Astrocyte (in vitro differentiated cells and primary cell): ENCODE measurements at places on chromosomes 7 and 10. TPM values are rescaled to one million over a fixed set of nuclear protein-coding genes. Genes with fewer than 3 reads are reported as not detected.

GRCh38 chr10:23198610-23198939, 6.5 kb downstream of the PTF1A start:
- H3K36me3 ChIP-seq = no peaks in the 10 kb centered on the region
- DNase-seq = no peak
- H3K4me1 ChIP-seq = peaks cover 2% of the 10 kb centered on the region
- no peak overlapping the region for H3K27ac ChIP-seq
- peaks cover 78% of the 10 kb centered on the region for H3K27me3 ChIP-seq
- no peak overlapping the region for H3K4me3 ChIP-seq

DNA sequence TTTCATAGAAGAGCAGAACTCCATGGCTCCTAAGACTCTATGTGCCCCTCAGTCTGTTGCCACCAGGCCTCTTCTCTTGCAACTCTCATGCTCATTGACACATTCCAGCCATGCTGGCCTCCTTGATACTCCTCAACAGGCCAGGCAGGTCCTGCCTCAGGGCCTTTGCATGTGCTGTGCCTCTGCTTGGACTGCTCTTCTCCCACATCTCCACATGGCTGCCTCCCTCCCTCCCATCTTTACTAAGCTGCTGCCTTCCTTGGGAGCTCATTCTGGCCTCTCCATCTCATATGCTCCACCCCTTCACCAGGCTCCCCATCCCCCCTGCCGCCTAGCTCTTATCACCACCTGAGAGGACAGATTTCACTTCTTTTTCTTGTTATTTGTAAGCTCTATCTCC, 103.8 kb upstream of the GPR26 start:
- H3K36me3 ChIP-seq = no peaks in the 10 kb centered on the region
- no peaks in the 10 kb centered on the region for H3K27me3 ChIP-seq
- H3K27ac ChIP-seq = no peak overlapping the region
- no peaks in the 10 kb centered on the region for H3K4me1 ChIP-seq
- H3K4me3 ChIP-seq = no peak overlapping the region
- no peak for DNase-seq

DNA sequence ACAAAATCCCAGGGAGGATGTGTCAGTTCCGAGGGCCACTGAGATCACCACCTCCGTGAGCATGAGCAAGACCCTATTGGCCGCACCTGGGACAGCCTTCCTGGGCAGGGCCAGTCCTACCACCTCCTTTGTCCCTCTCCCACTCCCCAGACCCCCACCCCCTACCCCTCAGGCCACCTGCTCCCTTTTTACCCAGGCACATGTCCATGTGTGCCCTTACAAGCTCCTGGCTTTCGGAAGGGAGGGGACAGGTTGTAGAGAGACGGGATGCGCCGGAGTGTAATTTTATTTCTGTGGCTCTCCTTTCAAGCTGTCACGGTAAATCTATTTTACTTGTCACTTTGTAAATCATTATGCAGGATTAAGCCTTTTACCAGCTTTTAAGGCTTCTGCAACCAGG, 20.9 kb downstream of the ZMIZ1 start:
- H3K27me3 ChIP-seq = no peaks in the 10 kb centered on the region
- H3K36me3 ChIP-seq = no peaks in the 10 kb centered on the region
- H3K4me3 ChIP-seq = no peak overlapping the region
- DNase-seq = no peak

DNA sequence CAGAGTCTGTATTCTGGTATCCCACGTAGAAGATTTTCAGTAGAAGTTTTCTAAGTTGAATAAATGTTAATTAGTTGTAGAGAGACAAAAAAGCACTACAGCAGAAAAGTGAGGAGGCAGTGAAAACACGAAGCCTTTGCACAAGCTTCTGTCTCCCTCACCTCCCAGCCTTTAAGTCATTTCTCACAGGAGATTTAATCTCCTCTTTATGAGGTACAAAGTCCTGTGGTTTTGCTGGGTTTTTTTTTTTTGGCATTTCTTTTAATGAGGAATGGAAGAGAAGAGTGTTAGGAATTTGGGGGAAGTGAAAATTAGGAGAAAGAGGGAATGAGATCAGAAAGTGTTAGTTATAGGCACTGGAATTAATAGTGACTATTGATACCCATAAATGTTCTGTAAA, 21.5 kb downstream of the SPAG6 start:
- H3K27me3 ChIP-seq = no peaks in the 10 kb centered on the region
- no peak for DNase-seq
- H3K27ac ChIP-seq = no peak overlapping the region
- no peak overlapping the region for H3K4me3 ChIP-seq

GRCh38 chr10:125795637-125796190, 20.1 kb upstream of the MMP21 start:
- no peaks in the 10 kb centered on the region for H3K4me1 ChIP-seq
- H3K27me3 ChIP-seq = no peaks in the 10 kb centered on the region
- DNase-seq = no peak
- no peak overlapping the region for H3K4me3 ChIP-seq
- H3K36me3 ChIP-seq = peaks cover 12% of the 10 kb centered on the region

- no peak overlapping the region for H3K27ac ChIP-seq
- H3K4me3 ChIP-seq = no peak overlapping the region
- H3K27me3 ChIP-seq = no peaks in the 10 kb centered on the region
- no peaks in the 10 kb centered on the region for H3K36me3 ChIP-seq
Observed at GRCh38 chr10:63667596-63668480, 146.6 kb downstream of the REEP3 start.

DNA sequence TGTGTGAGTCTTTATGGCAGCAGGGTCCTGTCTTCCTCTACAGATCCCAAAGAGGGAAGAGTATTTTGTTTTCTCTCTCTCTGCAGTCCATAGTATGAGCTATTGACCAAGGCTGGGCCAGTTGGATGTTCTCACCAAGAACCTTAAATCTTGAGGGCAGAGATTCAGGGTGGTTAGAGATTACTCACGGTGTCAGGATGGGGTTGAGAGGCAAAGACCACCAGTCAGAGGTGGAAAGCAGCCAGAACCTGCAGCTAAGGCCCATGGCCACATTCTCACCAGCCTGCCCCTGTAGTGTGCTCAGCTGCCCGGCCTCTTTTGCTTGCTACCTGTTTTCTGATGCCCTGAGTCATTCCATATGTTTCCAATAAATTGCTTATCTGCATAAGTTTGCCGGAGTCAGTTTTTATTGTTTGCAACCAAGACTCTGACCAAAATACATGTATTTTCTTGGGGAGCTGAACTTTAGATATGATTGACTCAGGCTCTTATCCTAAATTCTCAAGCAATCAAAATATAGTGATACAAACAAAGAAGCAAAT, 67.0 kb downstream of the MAP3K8 start:
- H3K4me3 ChIP-seq = no peak overlapping the region
- H3K27me3 ChIP-seq = peaks cover 11% of the 10 kb centered on the region
- no peak for DNase-seq
- no peaks in the 10 kb centered on the region for H3K4me1 ChIP-seq
- no peak overlapping the region for H3K27ac ChIP-seq

- H3K4me1 ChIP-seq = peaks cover 7% of the 10 kb centered on the region
- H3K27me3 ChIP-seq = no peaks in the 10 kb centered on the region
- no peak overlapping the region for H3K27ac ChIP-seq
- no peaks in the 10 kb centered on the region for H3K36me3 ChIP-seq
- DNase-seq = peak; percentile 75
Observed at GRCh38 chr7:95478272-95479037, 7.3 kb upstream of the ASB4 start.

DNA sequence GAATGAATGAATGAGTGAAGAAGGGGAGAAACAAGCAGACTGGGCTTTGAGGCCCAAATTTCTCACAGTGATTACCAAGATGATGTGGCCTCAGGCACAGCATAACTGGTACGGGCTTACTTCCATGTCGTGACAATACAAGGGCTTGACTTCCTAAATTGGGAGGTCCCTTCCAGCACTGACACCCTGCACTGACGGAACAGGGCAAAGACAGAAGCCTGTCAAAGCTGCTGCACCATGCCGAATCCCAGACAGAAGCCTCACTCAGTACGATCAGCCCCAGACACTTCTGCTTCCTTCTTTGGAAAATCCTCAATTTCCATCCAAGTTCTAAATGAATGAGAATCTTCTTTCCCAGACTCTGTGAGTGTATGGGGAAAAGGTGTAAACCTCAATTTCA, 51.9 kb downstream of the GNA12 start:
- no peaks in the 10 kb centered on the region for H3K4me1 ChIP-seq
- H3K4me3 ChIP-seq = no peak overlapping the region
- H3K27me3 ChIP-seq = no peaks in the 10 kb centered on the region
- DNase-seq = no peak
- no peak overlapping the region for H3K27ac ChIP-seq

GRCh38 chr7:136677471-136678365, 190.7 kb upstream of the CHRM2 start:
- no peaks in the 10 kb centered on the region for H3K27me3 ChIP-seq
- peak; percentile 47 for DNase-seq
- peak overlapping the region; percentile 37 for H3K27ac ChIP-seq
- no peaks in the 10 kb centered on the region for H3K36me3 ChIP-seq

Gene ARHGAP21
- total RNA-seq = 91.5 and 107 TPM in 2 replicates

Gene NEURL1
- 1.4 and 1.5 TPM in 2 replicates for total RNA-seq

Gene LGI1
- 0.41 and 2.0 TPM in 2 replicates for total RNA-seq

Gene ITGA8
- total RNA-seq = not detected in 2 replicates

Gene KCND2
- 0.24 and 0.30 TPM in 2 replicates for total RNA-seq

Gene CRHR2
- not detected in 2 replicates for total RNA-seq

Gene PRSS37
- total RNA-seq = not detected in 2 replicates

Gene HKDC1
- 4.2 and 4.3 TPM in 2 replicates for total RNA-seq

Gene DNAJC12
- total RNA-seq = 1.7 and 2.1 TPM in 2 replicates
